ENCODE measurements at places on chromosomes 2 and 18.

- no peak for DNase-seq
These were observed 1406.6 kb upstream of the ACVR2A start for GRCh38 chr2:146438246-146438645.

- no peak for DNase-seq
These were observed 11.6 kb downstream of the GLI2 start for GRCh38 chr2:120747281-120747680.

DNA sequence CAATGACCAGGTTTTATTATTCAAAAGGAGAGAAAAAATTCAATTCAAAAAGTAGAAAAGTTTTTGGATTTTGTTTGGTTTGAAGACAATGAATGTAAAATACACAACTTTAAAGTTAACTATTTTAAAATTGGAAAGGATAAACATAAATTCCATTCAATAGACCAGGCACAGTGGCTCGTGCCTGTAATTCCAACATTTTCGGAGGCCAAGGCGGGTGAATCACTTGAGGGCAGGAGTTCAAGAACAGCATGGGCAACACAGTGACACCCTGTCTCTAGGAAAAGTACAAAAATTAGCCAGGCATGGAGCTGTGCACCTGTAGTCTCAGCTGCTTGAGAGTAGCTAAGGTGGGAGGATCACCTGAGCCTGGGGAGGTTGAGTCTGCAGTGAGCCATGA lies 54.7 kb downstream of the SCN9A start:
- DNase-seq: no peak

DNA sequence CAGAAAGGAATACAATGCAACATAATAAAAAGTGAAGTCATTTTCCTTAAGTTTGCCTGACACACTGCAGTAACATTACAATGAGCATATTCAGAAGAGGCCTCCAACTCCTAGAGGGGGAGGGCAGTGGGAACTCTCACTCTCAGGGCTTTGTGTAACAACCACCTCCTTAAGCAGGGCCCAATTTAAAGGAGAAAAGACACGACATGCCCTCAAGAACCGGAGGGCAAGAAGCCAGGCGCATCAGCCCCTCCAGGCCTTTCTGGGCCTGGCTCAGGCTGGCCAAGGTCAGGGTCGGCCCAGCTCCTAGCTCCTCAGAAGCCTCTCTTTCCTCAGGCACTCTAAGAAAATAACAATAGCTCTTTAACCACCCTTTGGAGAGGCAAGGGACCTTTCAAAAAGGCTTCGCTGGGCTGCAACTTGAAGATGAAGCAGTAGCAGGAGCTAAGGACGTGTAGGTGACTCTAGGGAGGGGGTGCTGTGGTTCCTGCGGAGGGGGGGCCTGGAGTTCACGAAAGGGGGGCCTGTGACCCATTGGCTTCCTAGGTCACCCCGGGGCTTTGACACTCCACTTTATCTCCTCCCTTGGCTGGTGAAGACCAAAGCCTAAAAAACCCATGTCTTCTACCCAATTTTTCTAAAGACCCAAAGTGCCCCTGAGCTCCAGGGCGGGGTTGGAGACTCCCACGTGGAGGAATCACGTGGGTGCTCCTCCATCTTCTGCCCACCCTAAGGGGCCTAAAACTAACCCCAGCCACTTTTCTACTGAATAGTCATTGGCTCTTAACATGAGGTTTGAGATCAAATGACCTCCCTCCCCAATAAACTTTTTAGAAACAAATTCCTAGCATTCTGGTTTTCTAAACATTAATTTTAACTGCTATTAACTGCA lies 13.3 kb downstream of the SERTAD2 start:
- no peak for DNase-seq

DNA sequence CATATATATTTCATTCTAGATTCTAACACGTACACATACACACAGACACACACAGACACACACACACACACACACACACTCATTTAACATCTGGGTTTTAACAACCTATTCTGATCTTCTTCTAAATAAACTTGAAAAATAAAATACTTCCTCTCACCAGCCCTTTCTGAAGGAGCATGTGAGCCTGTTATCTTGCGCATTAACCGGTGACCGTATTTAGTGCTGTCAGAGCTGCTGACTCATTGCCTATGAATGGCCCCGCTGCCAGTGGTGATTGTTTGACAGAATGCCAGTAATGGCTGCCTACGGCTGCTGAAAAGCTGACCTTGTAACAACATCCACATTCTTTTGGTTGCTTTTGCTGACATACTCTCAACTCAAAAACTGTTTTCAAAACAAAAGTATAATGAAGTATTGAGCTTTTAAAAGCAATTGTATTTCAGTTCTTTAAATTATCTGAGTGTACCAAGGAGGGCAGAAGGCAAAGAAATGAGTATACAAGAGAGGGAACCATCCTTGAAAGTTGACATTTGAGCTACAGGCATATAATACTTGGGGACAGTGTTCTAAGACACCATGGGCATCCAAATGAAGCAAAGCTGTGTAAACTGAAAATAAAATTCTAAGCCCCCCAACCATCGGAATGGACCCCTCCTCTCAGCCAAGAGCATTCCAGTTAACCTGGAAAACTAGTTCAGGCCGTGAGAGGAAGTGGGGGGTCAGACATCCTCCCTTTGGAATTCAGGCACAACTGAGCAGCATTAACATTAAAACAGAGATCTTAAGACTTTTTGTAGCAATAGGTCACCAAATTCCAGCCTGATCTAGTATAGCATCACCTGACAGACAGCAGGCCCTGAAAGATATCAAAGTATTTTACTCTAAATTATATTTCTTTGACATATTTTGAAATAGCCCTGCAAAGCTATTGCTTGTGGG lies 50.2 kb upstream of the DTNA start:
- peak; percentile 87 for DNase-seq

- DNase-seq: no peak
These were observed 36.5 kb upstream of the MAP2 start for GRCh38 chr2:209387389-209387788.

GRCh38 chr18:58632552-58632951 lies 3.7 kb upstream of the ALPK2 start:
- DNase-seq: peak; percentile 78

- DNase-seq: no peak
These were observed 56.3 kb upstream of the GULP1 start for GRCh38 chr2:188235364-188235763.

GRCh38 chr2:223563462-223563861 lies 38.7 kb downstream of the SCG2 start:
- no peak for DNase-seq

- DNase-seq: no peak
These were observed 7.1 kb upstream of the GRHL1 start for GRCh38 chr2:9944330-9944758.

All from cardiac septum (tissue), 1 donor.